Astrocyte of the hippocampus (primary cell): ENCODE measurements at places on chromosomes 16 and 17.

GRCh38 chr17:55664287-55664686, 58.4 kb downstream of the TMEM100 start:
- DNase-seq = no peak

DNA sequence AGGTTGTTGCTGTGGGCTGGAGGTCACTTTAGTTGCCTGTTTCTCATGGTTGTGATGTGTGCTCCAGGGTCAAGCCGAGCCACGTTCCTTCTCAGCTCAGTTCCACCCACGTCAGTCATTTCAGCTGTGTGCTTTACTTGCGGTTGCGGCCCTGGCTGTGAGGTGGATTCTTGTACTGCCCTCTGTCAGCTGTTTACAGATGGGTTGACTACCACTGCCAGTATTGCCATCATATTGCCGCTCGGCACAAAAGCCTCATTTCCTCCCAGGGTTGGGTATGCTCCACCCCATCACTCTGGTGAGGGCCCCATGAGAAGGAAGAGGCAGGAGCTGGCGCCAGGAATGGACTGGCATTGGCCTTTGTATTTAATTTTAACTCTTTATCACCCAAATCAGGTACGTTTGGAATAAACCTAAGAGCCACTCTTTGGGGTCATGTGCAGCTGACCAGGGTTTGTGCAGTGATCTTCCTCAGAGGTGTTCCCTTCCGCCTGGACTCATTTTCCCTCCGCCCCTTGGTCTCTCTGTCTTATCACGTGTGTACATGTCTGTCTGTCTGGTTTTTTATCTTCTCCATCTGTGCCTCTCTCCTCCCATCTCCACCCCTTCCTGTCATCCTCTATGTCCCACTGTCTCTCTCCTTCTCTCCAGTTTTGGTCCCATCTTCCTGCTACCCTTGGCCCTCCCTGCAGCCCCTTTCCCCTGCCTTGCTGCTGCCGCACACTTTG, 25.0 kb downstream of the METTL22 start:
- DNase-seq = no peak

DNA sequence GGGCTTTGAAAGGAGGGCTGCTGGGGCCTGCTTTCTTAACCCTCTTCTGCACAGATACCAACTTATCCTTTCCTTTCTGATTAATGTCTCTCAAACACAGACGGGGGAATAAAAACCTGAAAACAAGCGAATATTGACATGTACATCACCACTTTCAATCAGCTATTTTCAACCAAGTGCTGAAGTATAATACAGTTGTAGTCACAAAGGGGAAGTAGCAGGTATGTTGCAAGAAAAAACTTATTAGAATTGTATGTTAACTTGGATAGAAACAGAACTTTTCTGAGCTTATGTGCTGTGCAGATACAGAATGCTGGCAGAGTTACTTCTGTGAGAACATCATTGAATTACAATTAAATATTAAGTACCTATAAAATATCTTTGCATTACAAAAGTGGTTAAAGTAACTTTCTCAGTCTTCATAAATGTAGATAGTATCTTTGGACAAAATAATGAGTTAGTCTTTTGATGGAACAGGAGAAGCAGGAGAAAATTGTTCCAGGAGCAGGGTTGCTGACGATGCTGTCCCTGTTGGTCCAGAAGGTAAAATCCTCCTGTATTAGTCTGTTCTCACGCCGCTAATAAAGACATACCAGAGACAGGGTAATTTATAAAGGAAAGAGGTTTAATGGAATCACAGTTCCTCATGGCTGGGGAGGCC, 59.5 kb downstream of the RPTOR start:
- DNase-seq = no peak

DNA sequence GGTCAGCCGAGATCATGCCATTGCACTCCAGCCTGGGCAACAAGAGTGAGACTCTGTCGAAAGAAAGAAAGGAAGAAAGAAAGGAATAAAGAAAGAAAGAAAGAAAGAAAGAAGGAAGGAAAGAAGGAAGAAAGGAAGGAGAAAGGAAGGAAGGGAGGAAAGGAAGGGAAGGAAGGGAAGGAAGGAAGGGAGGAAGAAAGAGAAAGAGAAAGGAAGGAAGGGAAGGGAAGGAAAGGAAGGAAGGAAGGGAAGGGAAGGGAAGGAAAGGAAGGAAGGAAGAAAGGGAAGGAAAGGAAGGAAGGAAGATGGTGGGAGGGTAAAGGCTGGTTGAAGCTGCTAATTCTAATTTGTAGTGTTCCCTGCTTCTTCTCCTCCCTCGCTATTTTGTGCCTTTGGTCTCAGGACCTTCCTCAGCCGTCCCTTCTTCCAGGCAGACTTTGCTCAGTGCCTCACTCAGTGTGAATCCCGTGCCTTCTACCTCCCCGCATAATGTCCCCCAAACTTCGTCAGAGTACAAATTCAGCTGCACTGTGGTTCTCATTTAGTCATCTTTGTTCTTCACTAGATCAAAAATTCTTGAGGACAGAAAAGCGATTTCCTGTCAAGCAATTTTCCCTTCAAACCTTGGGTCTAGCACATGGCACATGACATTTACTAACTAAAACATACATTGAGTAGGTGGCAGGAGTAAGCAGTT, 31.1 kb upstream of the PAFAH1B1 start:
- DNase-seq = no peak

- DNase-seq = peak; percentile 72
Observed at GRCh38 chr17:17685775-17686291, 4.6 kb downstream of the RAI1 start.

DNA sequence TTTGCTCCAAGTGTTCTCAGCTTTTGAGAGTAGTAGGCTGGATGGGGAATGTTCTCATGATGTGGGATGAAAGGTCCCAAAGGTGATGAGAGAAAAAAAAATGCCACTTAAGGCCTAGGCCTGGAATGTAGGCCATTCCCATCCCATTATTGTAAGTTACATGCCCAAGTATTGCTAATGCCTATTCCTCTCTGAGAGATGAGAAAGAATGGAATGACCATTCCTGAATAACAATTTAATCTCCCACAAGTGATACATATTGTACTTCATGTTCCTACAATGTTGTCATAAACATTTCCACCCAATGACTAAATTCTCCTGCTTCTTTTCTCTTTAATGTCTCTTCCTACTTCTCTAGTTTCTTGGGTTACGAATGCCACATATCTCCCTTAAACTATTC, 102.8 kb upstream of the KCNJ16 start:
- no peak for DNase-seq
